ENCODE measurements at places on chromosomes 3 and 15.

DNA sequence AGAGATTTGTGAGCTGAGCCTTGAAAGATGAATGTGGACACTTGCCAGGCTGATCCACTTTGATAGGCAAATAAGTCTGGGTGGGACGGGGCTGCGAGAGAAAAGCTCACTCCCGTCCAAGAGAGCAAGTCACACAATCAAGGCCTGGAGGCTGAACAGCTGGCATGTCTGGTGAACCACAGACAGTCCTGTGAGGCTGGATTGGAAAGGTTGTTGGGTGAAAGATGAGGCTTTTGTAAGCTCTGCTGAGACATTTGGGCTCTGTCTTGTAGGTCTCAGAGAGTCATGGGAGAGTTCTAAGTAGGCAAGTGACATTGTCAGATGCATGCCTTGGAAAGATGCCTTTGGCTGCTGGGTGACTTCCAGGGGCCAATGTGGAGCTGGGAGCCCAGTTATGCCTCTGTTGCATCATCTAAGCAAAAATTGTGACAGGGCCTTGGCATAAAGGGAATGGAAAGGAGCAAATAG lies 38.5 kb downstream of the RPLP1 start:
- no peak for DNase-seq

DNA sequence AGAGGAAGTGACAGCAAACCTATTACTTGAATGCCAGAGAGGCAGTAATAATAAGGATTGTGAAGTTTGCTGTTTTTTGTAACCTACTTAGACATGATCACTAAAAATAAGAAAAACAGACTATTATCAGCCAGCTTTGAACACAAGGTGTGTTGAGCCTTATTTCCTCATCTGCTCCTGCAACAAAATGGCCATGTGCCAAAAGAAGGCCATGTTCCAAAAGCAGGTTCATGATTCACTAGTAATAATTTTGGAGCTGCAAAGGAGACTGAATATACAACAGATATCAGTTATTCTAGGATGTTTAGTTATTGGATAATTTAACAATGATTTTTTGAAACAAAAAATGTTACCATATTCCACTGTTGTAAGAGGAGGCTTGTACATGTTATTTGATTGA lies 578.7 kb downstream of the SQOR start:
- DNase-seq, result no peak

- DNase-seq, result no peak
These were observed 100.5 kb upstream of the TSPAN3 start for GRCh38 chr15:77171221-77171967.

- no peak for DNase-seq
These were observed 61.3 kb downstream of the MYRIP start for GRCh38 chr3:39870706-39871105.

DNA sequence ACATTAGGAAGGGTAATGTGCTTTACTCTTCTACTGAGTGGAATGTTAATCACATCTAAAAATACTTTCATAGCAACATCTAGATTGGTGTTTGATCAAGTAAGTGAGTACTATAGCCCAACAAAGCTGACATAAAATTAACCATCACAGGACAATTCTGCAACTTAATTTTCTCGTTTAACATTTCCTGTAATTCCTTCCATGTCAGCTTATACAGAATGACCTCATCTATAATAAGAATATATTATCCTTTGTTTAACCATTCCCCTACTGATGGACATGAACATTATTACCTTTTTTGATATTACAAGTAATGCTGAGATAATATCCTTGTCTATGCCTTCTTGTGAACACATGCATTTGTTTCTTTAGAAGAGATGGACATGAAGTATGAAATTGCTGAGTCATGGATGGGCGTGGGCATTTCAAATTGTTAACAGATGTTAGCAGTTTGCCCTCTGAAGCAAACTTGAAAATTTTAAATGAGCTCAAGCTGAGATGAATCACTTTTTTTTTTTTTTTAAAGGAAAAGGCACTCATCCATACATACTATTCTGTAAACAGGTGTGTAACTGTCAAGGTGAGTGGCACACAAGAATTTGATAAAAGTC lies 85.1 kb downstream of the OXNAD1 start:
- DNase-seq, result no peak

- no peak for DNase-seq
These were observed 78.7 kb downstream of the ISG20 start for GRCh38 chr15:88717382-88718031.

GRCh38 chr15:31586841-31587240 lies 260.2 kb downstream of the KLF13 start:
- DNase-seq, result no peak

DNA sequence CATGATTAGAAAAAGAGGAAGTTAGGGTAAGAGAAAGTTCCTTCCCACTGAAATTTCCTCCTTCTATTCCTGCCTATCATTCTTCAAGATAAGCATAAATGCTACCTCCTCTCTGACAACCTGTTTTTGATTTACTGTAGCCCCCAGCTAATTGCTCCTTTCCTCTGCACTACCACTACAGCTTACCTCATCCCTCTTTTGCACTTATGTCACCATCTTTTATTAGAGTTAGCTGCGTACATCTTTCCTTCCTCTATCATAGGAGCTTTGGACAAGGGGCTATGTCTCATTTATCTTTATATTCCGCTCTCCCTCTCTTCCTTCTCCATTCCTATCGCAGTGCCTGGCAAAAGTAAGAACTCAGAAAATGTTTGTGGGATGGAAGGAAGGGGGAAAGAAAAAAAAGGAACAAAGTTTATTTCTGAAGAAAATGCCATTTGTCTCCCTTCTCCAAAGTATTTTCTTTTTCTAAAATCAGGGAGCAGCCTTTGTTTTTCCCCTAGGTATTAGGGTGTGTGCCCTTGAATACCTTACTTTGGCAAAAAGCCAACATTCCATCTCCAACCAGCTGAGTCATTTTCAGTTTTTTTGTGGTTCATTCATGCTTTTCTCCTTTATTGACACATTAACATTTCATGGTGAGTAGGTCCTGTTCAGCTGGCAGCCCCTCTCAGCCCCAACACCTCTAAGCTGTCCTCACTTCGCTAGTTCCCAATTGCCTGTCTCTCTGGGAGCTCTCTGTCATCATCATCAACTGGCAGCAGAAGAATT lies 87.6 kb upstream of the SOX2 start:
- no peak for DNase-seq

DNA sequence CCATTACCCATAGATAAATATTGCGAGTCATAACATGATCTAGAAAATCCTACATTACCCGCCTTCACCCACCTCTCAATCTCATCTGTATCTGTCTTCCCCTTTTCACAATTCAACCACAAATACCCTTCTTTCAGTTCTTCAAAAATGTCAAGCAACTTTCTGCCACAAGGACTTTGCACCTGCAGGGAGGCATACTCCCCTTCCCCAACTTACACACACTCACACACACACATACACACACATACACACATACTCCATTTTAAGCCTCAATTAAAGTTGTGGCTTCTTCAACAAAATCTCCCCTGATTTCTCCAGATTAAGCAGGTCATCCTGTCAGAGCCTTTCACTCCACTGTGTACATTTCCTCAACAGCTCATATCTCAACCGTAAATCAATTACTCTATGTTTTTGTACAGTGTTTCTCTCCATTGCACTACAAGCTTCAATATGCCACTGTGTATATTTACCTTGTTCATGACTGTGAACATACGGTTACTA lies 33.1 kb upstream of the CCDC50 start:
- no peak for DNase-seq

GRCh38 chr3:30203301-30203700 lies 403.1 kb upstream of the TGFBR2 start:
- no peak for DNase-seq

- no peak for DNase-seq
These were observed 6.8 kb downstream of the ABHD2 start for GRCh38 chr15:89095073-89095472.

- DNase-seq, result no peak
These were observed 67.9 kb upstream of the TNIK start for GRCh38 chr3:171528102-171528501.

DNA sequence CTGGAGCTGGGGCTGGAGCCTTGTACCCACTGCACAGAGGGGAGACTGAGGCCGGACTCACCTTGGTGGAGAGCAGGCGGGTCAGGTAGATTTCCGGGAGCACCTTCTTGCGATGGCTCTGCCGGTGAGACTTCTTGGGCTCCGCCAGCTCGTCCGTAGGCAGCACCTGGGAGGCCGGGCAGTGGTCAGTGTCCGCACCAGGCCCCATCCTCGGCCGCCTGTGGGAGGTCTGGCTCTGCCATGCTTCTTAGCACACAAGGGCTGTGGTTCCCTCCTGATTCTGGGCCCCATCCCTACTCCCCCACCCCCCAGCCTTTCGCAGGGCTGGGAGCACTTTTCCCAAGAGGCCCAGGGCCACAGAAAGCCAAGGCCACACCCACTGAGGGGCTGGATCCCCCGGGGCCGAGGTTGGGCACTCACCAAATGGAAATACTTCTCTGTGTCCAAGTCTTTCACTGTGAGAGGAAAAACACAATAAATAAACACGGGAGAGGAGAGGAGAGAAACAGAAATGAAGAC lies 17.4 kb downstream of the H1-8 start:
- no peak for DNase-seq

- DNase-seq, result no peak
These were observed 39.8 kb downstream of the PCSK6 start for GRCh38 chr15:101449471-101450402.

DNA sequence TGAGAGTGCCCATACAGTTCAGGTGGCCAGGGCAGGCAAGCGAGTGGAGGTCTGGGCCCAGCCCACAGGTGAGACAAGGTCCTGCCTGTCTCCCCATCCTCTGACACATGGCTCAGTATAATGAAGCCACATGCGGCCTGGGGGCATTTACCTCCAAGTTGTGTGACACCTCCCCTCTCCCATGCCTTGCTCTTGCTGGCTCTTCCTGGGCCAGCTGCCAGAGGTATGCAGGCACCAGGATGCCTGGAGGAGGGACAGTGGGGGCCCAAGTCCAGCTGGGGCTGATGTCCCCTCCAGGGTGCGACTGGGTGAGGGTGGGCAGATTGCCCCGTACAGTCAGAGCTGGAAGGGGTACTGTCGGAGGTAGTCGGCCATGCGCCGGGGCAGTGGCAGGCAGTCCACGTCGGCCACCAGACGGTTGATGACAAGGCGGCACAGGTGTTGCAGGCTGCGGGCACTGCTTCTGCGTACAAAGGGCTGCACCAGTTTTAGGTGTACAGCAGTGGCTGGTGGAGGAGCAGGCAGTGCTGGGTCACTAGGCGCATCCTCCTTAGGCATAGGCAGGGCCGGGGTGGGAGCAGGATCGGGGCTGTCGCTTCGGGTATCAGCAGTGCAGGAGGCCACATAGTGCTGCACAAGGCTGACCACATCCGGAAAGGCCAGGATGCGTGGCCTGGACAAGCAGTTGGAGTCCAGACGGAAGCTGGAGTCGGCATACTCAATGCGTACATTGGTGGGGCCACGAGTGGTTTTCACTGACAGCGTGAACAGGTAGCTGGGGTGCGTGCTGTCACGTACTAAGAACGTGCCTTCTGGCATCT lies 4.1 kb downstream of the CISH start:
- DNase-seq, result no peak

DNA sequence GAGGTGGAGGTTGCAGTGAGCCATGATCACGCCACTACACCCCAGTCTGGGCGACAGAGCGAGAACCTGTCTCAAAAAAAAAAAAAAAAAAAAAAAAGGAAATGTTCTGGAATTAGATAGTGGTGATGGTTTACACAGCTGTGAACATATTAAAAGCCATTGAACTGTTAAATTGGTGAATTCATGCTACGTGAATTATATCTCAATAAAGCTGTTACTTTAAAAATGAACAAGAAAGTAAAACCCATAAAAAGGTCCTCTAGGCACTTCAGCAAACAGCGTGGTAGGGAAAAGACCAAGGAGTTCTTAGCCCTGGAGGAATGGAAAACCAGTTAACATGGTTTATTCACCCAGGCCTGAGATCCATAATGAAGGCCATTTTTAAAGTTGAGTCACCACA lies 180.1 kb downstream of the ATG7 start:
- DNase-seq, result no peak

- DNase-seq, result no peak
These were observed 63.3 kb downstream of the ROBO2 start for GRCh38 chr3:77102951-77103769.

DNA sequence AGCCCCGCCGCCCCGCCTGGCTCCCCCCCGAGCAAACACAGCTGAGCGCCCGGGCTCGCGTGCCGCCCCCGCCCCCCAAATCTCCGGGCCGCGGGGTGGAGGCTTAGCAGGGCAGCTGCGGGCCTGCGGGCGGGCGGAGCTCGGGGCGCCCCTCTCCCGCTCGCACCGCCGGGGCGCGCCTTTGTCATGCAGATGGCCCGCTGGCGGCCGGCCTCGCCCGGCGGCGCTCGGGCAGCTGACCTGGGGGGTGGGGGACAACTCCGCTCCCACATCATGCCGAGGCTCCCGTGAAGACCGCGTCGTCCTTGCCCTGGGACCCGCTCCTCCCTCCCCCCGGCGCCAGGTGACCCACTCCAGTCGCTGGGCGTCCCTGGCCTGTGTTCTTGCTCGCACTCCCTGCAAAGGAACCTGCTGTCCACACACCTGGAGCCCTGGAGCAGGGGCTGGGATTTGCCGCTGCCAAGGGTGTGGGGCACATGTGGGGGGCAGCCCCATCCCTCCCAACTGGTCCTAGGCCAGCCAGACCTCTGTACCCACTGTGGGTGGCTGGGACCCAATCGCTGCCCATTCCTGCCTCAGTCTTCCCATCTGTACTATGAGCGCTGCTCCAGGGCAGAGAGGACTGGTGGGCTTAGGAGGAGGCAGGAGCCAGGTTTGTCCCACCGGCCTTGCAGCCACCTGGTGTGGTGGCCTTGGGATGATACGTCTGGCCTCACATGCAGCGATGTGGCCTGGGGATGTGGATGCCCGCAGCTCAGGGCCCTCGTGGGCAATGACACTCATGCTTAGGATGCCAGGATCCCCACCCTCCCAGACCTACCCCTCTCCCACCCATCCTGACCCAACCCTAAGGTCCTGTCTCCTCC lies 33.5 kb downstream of the DNAJB8 start:
- no peak for DNase-seq

- no peak for DNase-seq
These were observed 317.5 kb upstream of the THRB start for GRCh38 chr3:24812116-24812515.

- no peak for DNase-seq
These were observed 22.2 kb upstream of the MAGEF1 start for GRCh38 chr3:184733971-184734608.

DNA sequence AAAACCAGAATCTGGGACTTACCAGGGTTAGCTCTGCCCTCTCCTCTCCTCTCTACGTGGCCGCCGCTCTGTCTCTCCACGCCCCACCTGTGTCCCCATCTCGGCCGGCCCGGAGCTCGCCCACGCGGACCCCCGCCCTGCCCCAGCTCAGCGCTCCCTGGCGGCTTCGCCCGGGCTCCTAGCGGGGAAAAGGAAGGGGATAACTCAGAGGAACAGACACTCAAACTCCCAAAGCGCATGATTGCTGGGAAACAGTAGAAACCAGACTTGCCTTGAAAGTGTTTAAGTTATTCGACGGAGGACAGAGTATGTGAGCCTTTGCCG lies 5.4 kb downstream of the ISL2 start:
- DNase-seq, result no peak

GRCh38 chr3:127103080-127103479 lies 89.9 kb upstream of the PRR23E start:
- no peak for DNase-seq

Measured in stimulated activated CD4-positive, alpha-beta T cell treated with anti-CD3 and anti-CD28 coated beads, TNF-alpha, amount 100 ng/mL, for 1 hour (primary cell).